HCEC 1CT (cell line): ENCODE measurements at places on chromosomes 6 and 20.

GRCh38 chr20:33576432-33577125, 85.5 kb upstream of the C20orf144 start:
- no peak for DNase-seq

DNA sequence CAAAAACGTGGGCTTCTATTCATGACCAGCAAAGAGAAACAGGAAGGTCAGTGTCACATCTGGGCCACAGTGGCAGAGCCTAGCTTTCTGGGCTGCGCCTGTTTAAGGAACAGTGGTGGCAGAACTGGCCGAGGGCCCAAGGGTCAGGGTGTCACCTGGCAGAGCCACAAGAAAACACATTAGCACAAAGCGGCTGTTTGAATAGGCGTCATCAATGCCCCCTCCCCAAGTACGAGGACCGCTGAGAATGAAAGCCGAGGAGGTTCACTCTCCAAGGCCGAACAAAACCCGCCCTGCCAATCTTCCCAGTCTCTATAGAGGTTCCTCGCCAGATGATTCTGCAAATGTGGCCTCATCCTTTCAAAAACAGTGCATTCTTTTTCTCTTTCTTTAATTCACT, 125.2 kb upstream of the TRAF3IP2 start:
- no peak for DNase-seq

DNA sequence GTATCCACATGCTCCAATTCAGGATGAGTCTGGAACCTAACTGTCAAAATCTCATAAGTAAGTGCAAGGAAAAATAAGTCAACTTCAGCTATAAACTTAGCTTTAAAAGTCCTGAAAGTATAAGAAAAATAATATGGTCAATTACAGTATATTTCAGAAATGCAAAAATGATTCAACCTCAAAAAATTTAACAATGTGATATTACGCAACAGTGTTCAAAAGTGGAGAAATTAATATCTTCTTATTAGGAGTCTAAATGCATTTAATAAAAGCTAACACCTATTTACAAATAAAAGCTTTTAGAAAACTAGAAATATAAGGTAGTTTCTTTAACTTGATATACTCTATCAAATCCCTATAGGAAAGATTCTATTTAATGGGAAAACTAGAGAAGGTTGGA, 111.2 kb upstream of the OPRM1 start:
- DNase-seq, result peak; percentile 19

- DNase-seq, result no peak
These were observed 4.0 kb downstream of the IRF4 start for GRCh38 chr6:395432-396125.

- no peak for DNase-seq
These were observed 13.3 kb downstream of the TASP1 start for GRCh38 chr20:13625304-13625979.

DNA sequence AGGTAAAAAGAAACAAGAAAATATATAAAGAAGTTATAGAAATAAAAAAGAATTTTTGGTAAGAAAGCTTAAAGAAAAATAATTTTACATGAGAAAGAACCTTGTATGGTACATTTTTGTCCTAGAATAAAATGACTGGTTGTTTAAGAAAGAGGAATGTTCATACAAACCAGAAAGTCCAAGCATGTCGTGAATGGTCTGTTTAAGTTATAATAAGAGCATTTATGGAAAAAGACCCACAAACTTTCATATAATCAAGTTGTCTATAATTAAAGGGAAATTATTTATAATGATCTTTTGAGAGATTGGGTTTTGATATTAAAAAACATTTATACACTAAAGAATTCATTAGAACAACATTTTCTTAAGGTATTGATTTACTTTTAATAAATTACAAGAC, 27.8 kb upstream of the FAM110A start:
- DNase-seq, result no peak
